MG63 (cell line): ENCODE measurements at places on chromosomes 7 and 10. TPM values are rescaled to one million over a fixed set of nuclear protein-coding genes. Genes with fewer than 3 reads are reported as not detected.

The SPOCK2 gene
- not detected in 2 replicates for total RNA-seq

The CALY gene
- not detected in 2 replicates for total RNA-seq

The PRSS37 gene
- not detected in 2 replicates for total RNA-seq

The PYROXD2 gene
- total RNA-seq: 1.6 and 1.8 TPM in 2 replicates

GRCh38 chr10:59175538-59176240 lies 754 bp upstream of the PHYHIPL start:
- DNase-seq: no peak

DNA sequence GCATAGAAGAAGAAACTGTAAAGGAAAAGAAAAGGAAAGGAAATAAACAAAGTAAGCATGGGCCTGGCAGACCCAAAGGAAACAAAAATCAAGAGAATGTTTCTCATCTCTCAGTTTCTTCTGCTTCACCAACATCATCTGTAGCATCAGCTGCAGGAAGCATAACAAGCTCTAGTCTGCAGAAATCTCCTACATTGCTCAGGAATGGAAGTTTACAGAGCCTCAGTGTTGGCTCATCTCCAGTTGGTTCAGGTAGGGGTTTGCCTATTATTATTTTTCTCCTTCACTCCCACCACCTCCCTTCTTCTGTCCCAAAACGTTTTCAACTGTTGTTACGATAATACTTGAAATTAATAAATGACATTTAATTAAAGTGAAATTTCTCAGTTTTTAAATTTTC lies 139.6 kb downstream of the MLLT10 start:
- DNase-seq: no peak
